Activated CD4-positive, alpha-beta T cell treated with anti-CD3 and anti-CD28 coated beads, Interleukin-2, amount 10 ng/mL, durations not matched to agents 24 days and 14 days (primary cell): ENCODE measurements at places on chromosomes 4 and X. TPM values are rescaled to one million over a fixed set of nuclear protein-coding genes. Genes with fewer than 3 reads are reported as not detected.

- no peak for DNase-seq
Observed at GRCh38 chr4:102511830-102512605, 10.9 kb downstream of the NFKB1 start.

The GAGE13 gene
- total RNA-seq: not detected in 2 replicates

The MSANTD1 gene
- total RNA-seq: 0.62 and 0.70 TPM in 2 replicates

The FOXP3 gene
- total RNA-seq: 13.1 and 14.2 TPM in 2 replicates

The GSPT2 gene
- 12.8 and 13.2 TPM in 2 replicates for total RNA-seq

The ATOH1 gene
- total RNA-seq: not detected in 2 replicates

DNA sequence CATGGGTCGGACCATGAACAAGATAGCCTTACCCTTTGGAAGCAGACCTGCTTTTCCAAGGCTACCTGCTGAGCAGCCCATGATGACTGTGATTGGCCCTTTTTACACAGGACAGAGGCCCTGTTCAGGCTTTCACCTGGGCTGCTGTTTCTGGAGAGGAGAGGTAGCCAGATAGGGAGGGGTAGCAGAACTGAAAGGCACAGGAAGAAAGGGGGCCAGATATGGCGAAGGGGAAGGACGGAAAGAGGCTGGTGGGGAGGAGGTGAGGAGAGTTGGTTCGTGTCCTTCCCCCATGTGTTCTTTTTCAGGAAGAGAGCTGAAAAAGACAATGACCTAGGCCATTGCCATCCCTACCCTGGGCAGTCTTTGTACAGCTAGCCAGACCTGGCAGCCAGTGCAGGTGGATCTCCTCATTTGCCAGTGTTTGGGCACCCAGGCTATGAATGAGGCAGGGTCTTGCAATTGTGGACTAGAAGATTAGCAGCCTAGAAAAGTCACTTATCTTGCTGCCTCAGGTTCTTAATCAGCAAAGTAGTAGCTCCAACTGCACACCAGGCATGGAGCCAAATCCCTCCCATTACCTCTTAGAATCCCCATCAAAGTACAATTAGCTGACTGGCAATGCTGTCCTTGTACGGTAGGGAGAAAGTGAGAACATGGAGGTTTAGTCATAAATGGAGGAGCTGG, 139.6 kb downstream of the AMMECR1 start:
- DNase-seq: no peak
